ENCODE measurements at places on chromosomes 13 and 19.
A peak's percentile ranks its signal among the peaks of the same experiment; 100 is the strongest.

GRCh38 chr13:64505336-64505910 lies 2724.7 kb downstream of the PCDH9 start:
- DNase-seq = no peak

GRCh38 chr13:79124183-79124582 lies 281.9 kb downstream of the RBM26 start:
- DNase-seq = no peak

- no peak for DNase-seq
Measured at GRCh38 chr13:32056316-32056715, 24.7 kb downstream of the FRY start.

DNA sequence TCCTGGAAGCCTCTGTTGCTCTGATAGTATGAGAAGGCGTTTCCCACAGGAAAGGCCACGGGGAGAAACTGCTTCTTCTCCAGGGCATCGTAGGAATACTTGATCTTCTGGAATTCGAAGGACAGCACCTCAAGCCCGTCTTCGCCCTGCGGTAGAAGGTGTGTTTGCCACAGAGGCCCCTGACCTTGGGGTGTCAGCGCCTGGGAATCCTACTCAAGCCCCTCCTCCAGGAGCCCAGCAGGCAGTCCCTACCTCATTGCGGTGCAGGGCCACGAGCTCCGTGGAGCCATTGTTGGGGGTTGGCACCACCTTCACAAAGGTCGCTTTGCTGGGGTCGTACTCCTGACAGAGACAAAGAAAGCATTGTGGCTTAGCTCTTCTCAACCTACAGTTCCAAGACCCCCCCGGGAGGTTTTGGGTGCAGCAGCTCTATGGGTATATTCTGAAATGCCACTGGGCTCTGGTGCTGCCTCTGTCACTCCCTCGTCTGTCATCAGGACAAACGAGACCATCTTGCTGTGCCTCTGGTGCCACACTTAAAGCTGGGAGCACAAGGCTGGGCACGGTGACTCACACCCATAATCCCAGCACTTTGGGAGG lies 3.7 kb downstream of the ATP13A1 start:
- DNase-seq = no peak

GRCh38 chr13:99132295-99132835 lies 68.3 kb upstream of the UBAC2 start:
- no peak for DNase-seq

- no peak for DNase-seq
Measured at GRCh38 chr13:113342820-113343691, 20.9 kb downstream of the GRTP1 start.

DNA sequence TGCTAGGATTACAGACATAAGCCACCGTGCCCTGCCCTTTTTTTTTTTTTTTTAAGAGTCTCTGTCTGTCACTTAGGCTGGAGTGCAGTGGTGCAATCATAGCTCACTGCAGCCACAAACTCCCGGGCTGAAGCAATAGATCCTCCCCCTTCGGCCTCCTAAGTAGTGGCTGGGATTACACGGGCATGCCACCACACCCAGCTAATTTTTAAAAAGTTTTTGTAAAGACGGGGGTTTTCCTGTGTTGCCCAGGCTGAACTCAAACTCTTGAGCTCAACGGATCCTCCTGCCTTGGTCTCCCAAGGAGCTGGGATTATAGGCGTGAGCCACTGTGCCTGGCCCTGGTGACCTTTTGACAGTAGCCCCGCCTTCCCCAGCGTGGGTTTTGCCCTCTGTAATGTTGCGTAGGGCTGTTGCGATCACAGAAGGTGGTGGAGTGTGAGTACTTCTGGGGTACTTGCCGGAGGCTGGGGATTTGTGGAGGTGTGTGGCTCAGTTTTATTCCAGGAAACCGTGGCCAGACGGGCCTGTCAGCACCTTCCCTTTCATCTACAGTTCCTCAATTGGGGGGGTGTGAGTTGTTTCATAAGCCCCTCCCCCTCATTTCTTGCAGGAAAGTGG lies 11.6 kb upstream of the RETN start:
- no peak for DNase-seq

DNA sequence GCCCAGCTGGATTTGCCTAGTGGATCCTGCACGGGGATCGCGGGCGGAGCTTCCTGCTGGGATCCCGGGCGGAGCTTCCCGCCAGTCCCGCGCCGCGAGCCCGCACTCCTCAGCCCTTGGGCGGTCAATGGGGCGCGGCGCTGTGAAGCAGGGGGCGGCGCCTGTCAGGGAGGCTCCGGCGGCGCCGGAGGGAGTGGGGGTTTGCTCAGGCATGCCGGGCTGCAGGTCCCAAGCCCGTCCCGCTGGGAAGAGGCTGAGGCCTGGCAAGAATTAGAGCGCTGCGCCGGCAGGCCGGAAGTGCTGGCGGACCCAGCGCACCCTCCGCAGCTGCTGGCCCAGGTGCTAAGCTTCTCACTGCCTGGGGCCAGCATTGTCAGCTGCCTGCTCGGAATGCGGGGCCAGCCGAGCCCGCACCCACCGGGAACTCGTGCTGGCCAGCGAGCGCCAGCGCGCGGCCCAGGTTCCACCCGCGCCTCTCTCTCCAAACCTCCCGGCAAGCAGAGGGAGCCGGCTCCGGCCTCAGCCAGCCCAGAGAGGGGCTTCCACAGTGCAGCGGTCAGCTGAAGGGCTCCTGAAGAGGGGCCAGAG lies 119.6 kb downstream of the PRR20E start:
- DNase-seq = no peak

DNA sequence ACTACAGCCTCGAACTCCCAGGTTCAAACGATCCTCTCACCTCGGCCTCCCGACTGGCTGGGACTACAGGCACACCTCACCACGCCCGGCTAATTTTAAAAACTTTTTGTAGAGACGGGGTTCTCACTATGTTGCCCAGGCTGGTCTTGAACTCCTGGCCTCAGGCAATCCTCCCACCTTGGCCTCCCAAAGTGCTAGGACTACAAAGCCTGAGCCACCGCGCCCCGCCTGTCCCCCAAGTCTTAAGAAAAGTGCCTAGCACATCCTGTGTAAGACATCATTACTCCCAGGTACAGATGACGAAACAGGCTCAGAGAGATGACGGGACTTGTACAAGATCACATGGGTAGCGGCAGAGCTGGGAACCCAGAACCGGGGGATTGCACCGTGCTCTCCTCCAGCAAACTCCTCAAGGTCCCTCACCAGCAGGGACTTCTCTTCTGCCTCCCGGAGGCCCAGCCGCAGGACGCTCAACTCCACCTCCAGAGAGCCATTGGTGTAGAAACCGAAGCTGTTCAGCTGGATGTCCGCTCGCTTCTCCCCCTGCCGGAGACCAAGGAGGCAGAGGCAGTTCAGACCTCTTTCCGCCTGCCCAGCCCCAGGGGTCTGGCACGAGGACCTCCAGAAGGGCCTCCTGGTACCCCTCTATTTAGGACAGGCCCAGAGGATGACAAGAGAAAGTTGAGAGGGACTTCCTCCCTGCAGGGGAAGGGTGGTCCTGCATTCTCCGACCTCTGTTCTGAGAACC lies 1.0 kb downstream of the GPR108 start:
- peak; percentile 88 for DNase-seq

GRCh38 chr13:66482836-66483235 lies 747.3 kb downstream of the PCDH9 start:
- DNase-seq = no peak

DNA sequence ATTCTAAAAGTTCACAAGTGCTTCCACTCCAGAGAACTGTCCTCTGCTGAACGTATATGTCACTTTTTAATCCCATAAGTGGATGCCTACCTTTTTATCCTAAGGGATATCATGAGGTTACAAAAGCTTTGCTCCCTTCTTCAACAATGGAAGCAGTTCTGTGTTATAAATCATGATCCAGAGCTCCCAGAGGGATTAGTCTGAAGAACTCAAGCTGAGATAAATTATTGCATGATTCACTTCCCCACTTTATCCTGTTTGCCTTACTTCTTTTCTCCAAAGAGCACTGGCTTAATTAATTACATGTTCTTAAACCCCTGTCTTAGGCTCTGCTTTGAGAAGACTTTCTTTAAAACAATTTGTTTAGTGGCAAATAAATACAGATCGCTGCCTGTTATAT lies 246.7 kb downstream of the PCDH17 start:
- no peak for DNase-seq

DNA sequence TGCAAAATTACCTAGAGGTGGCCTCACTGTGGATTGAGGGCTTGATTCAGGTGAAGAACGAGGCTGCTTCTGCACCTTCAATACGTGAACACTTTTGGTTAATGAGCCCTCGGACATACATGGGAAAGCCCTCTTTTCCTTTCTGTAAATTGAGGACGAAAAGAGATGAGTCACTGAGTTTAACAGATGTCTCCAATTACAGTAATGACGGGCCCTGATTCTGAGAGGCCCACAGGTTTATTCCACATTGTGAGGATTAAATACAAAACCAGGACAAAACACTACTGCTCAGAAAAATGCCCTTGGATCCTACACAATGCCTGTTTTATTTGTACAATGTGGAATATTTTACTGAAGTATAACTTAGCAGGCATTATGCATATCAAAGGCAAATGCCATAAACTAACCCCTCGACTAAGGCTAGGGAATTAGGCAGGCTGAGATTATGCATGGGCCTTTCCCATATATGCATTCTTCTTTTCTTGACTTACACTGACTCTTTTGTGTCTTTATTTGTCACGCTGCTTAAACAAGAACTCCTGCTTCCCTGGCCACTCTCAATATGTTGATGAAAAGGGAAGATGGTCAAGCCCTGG lies 819.9 kb downstream of the OLFM4 start:
- no peak for DNase-seq

DNA sequence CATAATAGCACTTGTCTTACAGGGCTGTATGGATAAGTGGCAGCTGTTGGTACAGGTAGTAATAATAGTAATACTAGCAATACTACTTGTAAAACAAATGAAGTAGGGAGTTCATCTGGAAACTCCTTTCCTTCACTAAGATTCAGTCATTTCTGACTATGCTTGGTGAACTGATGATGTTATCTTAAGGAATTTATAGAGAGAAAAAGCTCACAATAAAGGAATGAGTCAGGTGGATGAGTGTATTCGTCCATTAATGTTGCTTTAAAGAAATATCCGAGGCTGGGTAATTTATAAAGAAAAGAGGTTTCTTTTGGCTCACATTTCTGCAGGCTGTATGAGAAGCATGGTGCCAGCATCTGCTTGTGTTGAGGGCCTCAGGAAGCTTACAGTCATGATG lies 477.3 kb downstream of the KLF12 start:
- DNase-seq = no peak

GRCh38 chr13:32150794-32151193 lies 119.2 kb downstream of the FRY start:
- DNase-seq = peak; percentile 37

DNA sequence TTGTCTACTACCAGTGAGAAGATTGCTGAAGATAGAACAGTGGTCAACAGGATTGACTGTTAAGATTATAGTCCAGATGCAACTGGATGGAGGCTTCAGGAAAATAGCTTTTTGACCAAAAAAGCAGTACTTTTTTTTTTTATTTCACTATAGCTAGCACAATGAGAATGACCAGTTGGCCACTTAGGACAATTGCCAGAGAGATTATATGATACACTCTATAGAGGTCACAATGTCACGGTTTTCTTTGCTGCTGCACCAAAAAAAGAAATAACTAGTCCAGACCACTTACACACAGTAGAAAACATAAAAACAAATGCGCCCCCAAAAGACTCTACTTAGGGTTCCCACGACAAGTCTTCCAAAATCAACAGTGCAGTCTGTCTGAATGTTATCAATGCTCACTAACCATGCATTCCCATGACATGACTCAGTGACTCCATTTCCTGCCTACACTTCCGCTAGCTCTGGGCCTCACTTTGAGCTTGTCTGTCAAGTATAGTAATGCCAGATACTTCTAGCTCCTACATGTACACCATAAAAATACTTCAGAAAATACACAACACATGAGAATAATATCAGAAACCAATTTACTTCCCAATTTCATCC lies 209.1 kb upstream of the STARD13 start:
- peak; percentile 28 for DNase-seq

- no peak for DNase-seq
Measured at GRCh38 chr13:113537205-113537604, 46.7 kb upstream of the DCUN1D2 start.

DNA sequence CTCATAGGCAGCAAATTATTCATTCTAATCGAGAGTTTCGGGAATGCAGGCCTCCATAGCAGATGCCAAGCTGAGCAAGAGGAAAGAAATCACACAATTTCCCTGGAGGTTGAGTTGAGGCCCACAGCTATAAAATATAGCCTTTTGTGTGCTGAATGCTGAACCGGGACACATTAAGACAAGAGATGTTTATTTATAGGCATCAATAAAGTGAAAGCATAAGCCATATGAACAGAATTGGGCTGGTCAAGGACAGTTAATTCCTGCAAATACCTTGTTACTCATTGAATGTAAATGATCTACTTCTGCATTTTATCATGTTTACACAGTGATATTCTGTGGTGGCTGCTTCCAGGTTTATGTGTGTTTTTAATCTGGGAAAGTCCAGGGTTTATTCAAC lies 461.7 kb downstream of the KLF12 start:
- no peak for DNase-seq

DNA sequence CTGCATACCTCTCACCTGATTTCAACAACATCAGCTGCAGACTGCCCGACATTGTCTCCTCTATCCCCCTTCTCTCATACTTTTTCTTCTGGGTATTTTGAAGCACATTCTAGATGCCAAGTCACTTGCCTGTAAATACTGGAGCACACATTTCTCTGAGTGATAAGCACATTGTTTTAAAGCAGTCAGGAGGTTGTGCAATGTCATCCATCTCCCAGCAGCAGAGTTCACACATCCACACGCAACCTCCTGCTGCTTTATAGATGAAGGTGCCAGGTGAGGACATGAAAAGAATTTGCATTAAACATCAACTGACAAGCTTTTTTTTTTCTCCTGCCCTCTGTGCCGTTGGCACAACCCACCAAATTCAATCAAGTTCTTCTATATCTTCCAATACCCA lies 5.5 kb downstream of the UPK1A start:
- DNase-seq = no peak

DNA sequence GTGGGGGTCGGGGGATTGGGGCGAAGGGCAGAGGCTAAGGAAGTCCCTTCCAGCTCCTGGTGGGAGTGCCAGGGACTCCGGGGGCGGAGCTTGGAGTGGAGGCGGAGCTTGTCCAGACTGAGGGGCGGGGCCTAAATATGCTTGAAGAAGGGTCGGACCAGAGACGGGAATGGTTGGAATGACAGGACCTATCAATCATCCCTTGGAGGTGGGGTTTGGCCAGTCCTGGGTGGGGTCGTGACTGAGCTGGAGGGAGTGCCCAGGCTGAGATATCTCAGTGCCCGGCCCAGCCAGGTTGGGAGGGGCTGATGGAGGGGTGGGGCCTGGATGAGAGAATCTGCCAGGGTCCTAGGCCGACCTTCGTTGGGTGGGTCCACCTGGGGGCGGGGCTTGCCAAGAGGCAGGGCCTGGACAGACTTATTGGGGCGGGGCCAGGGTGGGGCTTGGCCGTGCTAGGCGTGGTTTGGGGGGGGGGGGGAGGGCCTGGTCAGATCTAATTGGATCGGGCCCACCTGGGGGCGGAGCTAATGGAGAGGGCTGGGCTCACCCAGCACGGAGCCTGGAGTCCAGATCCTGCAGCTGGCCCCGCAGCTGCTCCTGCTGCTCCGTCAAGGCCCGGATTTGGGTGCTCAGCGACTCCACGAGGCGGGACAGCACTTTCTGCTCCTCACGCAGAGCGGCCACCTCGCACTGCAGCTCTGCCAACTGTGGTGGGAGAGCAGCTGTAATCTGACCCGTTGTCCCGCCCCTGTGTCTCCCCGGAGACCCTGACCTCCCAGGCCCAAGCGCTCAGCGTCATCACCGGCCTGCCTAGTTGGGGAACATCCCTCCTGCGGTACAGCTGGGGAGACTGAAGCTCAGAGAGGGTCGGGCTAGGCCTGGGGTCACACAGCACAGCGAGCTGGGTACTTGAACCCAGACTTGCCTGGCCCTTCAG lies 2.6 kb upstream of the WIZ start:
- DNase-seq = peak; percentile 96
